ENCODE measurements at places on chromosomes 5 and 9.
A peak's percentile ranks its signal among the peaks of the same experiment; 100 is the strongest.

GRCh38 chr5:52743970-52744369 is 43.7 kb upstream of the ITGA1 start:
- no peak for DNase-seq

- DNase-seq = no peak
Measured at GRCh38 chr5:4373051-4373820, 766.9 kb upstream of the ADAMTS16 start.

DNA sequence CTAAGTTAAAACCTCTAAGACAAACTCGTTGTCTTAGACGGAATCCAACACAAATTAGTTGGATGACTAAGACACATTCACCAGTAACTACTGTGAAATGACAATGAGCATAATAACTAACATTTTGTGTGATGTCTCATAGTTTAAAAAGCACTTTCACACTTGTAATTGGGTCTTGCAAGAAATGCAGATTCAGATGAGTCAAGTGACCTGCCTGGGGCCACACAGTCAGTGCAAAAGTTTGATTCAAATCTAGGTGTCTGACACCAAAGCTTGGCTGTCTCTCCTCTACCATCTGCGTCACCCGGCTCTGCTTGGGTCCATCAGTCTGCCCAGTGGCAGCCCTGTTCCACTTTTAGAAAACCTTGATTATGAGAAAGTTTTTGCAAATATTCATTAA is 143.7 kb downstream of the TTLL11 start:
- DNase-seq = no peak

DNA sequence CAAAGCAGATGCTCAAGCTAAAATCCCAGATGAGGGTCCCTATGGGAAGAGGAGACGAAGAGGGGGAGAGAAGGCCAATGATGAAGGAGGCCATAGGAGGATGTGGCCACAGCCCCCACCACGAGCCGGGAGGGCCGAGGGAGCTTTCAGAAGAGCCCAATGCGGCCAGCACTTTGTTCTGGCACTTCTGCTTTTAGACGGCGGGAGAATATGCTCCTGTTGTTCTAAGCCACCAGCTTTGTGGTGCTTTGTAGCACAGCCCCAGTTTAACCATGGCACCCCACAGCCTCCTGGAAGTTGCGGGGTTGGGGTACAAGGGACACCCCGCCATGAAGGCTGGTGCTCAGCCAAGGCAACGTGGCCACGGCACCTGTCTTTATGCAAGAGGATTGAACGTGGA is 33.4 kb downstream of the LPCAT1 start:
- no peak for DNase-seq

- DNase-seq = no peak
Measured at GRCh38 chr9:444528-444927, 229.9 kb downstream of the DOCK8 start.

- no peak for DNase-seq
Measured at GRCh38 chr9:99169982-99170761, 51.6 kb downstream of the ALG2 start.

DNA sequence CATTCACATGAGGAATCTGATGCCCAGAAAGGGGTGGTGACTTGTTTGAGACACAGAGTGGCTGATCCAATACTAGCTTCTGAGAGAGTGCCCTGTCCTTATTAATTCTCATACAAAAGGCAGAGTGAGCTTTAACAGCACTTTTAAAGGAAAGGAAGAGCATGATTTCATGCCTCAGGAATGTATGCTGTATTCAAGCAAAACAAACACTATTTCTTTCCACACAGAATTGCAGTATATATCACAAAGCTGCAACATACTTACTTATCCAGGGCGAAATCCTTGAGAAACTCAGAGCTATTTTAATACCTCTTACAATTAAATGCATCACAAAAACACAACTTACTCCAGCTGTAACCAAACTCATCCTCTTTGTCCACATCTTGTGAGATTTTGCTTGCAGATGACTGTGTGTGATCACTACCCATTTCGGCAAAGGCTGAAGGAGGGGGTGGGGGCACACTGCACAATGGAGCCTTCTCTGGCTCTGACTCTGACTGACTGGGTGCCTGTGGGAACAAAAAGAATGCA is 139.8 kb downstream of the MPDZ start:
- DNase-seq = no peak

- peak; percentile 88 for DNase-seq
Measured at GRCh38 chr9:134067904-134068743, at the start of gene BRD3. TSS of gene BRD3 (minus strand) at chr9:134068026. CDS start at chr9:134053477, 14,549 bp downstream.

GRCh38 chr9:91929331-91929730 is 20.7 kb downstream of the ROR2 start:
- no peak for DNase-seq

DNA sequence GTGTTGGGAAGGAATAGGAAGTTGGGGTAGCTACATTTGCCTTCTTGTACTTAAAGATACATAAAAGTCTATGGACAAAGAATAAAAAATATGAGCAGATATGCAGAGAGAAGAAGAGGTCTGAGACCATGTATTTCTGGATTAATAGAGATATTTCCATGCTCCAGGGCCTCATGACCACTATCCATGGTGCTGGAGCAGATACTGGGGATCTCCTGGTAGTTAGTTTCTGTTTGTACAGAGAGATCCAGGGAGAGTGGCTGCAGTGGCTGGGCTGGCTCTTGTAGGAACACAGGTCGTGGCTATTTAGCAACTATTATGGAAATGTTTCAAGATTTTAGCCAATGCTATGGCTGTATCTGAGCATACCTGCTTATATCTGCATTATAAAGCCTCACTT is 184.2 kb upstream of the TMEM161B start:
- DNase-seq = no peak

GRCh38 chr9:13915591-13916301 is 398.2 kb downstream of the NFIB start:
- DNase-seq = no peak

- no peak for DNase-seq
Measured at GRCh38 chr9:84818791-84819190, 149.3 kb downstream of the NTRK2 start.

DNA sequence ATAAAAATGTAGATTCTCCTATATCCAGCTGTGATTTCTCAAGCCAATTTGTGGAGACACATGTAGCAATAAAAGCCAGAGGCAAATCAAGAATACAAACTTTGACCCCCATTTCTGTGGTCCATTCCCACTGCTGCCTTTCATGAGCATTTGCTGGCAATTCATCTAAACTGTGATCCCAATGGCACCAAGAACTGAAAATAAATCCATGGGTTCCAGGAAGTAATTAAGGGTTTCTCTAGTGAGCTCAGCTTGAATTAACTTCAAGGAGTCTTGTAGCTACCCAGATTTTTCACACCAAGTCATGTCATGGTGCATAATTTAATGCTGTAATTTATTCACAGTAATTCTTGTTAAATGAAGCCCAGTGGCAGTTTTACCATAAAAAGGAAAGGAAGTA is 145.0 kb upstream of the SMC2 start:
- no peak for DNase-seq

- no peak for DNase-seq
Measured at GRCh38 chr9:134735441-134736175, 94.0 kb downstream of the COL5A1 start.

DNA sequence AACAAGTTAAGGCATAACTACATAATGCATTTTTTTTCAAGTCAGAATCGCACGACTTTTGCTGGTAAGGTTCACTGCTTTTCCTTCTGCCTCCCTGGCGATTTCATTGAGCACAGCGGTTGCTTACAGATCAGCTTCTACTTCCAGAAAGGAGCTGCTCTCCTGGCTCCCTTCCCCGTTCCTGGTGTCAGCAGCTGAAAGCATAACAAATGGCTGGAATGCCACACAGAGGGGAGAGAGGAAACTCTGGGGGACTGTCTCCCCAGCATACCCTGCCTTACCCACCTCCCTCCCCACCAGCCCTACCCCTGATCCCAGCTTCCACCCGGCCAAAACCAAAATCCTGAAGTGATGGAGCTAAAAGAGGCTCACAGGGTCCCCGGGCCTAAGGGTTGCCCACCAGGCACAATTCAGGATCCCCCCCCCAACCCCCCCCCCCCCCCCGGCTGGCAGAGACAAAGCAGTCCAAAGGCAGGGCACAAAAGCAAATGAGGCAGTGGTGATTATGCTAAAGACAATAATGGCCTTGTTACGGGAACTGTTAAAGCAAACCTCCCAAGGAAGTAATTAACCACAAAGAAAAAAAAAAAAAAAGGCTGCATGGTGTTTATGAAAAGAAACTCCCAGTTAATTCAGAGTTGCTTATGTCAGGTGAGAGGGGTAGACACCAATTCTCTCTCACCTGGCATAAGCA is 126.1 kb upstream of the WWC1 start:
- DNase-seq = peak; percentile 30

DNA sequence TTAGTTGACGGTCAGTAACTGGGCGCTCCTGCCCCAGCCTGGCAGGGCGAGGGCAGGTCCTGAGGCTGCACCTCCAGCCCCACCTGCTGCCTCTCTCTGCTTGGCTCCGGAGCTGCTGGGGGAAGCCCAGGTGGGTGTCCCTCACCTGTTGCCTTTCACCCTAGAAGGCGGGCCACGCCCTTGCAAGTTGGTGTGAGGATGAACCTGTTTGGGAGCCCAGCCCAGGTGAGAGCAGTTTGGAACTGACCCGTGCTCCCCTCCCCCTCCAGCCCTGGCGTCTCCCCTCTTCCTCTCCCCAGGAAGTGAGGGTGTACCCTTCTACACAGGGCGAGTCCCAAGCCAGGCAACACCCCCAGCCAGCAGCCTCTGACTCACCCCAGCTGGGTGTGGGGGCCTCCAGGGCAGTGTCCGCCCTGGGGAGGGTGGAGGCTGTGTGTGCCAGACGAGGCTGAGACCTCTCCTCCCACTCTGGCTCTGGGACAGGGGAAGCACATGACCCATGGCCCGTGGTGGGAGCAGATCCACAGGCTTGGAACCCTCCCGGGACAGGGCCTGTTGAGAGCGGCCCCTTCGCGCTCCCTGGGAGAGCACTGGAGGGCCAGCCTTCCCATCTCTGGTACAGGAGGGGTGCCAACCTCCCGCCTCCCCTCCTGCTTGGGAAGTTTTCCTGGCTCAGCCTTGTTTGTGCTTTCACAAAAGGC is 10.4 kb downstream of the LRRC8A start:
- DNase-seq = no peak

DNA sequence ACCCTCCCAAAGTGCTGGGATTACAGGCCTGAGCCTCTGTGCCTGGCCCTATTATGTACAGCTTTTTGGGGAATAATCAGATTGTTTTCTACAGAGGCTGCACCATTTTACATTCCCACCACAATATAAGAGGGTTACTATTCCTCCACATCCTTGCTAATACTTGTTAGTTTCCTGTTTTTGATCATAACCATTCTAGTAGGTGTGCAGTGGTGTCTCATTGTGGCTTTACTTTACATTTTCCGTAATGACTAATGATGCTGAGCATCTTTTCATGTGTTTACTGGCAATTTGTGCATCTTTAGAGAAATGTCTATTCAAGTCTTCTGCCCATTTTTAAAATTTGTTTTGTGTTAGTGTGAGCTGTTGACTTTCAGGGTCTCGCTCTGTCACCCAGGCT is 18.3 kb downstream of the PTPN3 start:
- DNase-seq = no peak

DNA sequence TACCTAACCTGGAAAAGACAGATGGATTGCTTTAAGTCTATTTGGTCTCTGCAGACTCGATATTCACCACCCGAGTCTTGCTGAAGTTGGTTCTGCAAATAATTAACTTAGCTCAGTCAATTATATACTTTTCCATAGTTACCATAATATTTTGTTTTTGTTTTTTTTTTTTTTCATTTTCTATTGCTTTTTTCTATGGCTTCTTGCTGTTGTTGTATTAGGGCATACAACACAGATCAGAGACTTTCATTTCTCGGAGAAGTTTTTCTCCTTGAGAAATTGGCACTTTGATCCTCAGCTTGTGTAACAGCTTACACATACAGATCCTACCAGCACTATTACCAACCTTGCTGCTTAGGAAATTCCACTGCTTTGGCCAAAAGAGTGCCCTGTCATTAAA is 88.0 kb downstream of the GPR21 start:
- DNase-seq = no peak

DNA sequence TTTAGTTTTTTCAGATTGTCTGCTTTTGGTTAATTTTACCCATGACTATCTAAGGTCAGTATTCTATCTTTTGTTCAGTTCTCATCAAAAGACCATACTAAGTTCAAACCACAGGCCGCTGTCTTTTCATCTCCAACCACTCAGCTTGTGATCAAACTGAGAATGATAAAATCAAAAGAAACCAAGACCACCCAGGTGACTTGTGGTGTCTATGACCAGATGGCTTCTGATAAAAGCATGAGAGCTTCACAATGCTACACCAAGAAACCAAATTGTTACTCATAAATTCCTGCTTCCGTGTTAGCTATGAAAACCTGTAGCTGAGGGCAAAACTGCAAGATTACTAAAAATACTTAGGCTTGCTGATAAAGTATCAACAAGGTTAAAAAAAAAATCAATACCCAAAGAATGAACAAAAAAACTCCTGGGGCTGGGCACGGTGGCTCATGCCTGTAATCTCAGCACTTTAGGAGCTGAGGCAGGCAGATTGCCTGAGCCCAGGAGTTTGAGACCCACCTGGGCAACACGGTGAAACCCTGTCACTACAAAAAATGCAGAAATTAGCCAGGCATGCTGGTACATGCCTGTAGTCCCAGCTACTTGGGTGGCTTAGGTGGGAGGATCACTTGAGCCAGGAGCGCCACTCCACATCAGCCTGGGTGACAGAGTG is 25.8 kb upstream of the GPX8 start:
- no peak for DNase-seq

- DNase-seq = no peak
Measured at GRCh38 chr5:143796125-143796524, 15.8 kb upstream of the HMHB1 start.

GRCh38 chr5:89053547-89053946 is 170.6 kb upstream of the MEF2C start:
- DNase-seq = no peak

DNA sequence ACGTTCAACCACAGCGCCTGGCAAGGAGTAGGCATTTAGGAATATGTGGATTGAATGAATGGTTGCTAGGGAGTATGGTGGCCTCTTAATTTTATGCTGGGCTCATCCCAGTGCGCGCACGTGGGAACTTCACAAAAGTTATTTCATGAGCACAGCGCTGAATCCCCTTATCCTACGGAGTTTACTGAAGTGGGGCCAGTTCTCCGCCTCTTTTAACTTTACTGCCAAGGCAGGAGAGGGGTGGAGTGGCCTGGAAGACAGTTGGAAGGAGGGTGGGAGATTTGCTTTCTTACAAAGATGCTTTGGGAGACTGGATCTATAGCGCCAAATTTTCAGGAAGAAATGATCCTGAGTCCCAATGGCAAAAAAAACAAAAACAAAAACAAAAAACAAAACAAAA is 326.5 kb downstream of the SH3GL2 start:
- no peak for DNase-seq

- no peak for DNase-seq
Measured at GRCh38 chr5:59296317-59297264, 596.9 kb downstream of the PDE4D start.

GRCh38 chr5:418162-419121 is 24.5 kb upstream of the EXOC3 start:
- DNase-seq = peak; percentile 45

GRCh38 chr5:137923856-137924255 is 34.6 kb downstream of the PKD2L2 start:
- no peak for DNase-seq

GRCh38 chr9:128203707-128204551 is 750 bp downstream of the DNM1 start:
- no peak for DNase-seq

Data from NCI-H2029 (cell line).